ENCODE measurements at places on chromosomes 1 and 21. TPM values are rescaled to one million over a fixed set of nuclear protein-coding genes. Genes with fewer than 3 reads are reported as not detected.

DNA sequence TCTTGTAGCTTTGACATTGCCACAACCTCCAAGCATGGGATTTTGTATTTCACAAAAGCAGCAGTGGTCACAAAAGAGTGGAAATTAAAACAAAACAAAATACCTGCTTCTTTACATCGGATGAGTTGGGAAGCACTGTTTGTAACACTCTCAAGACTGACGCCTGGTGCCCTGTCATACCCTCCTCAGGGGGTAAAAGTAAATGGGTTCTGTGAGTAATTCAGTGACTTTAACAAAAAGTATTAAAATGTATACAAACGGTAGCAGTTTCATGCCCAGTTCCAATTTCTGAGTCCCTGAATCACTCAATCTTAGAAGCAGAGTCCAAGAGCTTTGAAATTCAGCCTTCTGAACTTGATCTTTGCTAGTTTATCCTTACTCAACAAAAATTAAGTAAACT is 152.5 kb downstream of the TIAM1 start:
- no peak for DNase-seq

DNA sequence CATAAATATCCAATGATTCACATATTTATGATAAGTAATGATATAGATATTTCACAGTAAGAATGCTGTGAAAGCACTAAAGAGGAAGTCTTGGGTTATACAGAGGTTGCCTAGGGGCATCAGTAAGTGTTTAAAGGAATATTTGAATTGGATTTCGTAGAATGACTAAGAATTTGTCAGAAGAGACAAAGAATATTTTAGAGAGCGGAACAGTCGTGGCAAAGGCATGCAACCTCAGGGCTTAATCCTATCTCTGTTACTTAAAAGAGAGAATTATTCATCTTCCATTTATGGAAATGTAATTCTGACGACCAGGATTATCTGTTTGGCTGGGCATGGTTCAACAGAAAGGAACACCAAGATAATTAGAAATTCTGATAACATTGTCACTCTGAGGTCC is 171.9 kb upstream of the NR5A2 start:
- no peak for DNase-seq

DNA sequence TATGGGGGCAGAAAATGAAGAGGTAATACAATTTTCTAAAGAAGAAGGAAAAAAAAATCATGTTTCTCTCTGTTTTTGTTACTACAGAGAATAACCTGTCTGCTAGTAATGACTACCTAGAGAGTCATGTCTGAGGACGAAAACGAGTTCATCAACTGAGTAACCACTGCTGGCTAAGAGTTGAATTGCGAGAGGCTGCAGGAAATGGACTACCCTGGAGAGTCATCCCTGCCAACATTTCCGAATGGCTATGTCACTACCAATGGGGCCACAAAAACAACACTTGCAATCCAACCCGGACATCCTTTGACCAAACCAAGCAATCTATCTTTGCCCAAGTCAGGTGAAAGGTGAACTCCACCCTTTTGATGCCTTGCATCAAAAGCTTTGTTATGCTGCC is 120.6 kb downstream of the FCRL5 start:
- DNase-seq: no peak

DNA sequence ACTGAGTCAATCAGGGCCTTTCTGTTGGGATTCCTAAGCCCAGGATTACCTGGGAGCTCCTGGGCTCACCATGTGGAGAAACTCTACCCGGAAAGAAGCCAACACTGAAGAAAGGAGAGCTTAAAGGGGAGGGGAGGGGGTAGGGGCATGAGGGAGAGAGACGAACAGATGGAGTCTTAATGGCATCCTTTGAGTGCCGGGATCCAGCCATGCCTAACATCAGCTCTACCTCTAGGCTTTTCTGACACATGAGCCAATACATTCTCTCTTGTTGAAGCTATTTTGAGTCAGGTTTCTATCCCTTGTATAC is 75.0 kb downstream of the NPHP4 start:
- no peak for DNase-seq

- no peak for DNase-seq
These were observed 2.4 kb upstream of the IKBKE start for GRCh38 chr1:206467915-206468314.

HSPB7 gene
- 6.3 TPM for total RNA-seq

IL20 gene
- not detected for total RNA-seq
